Effector memory CD8-positive, alpha-beta T cell (primary cell): ENCODE measurements at places on chromosomes 7 and 10.
A peak's percentile ranks its signal among the peaks of the same experiment; 100 is the strongest.

DNA sequence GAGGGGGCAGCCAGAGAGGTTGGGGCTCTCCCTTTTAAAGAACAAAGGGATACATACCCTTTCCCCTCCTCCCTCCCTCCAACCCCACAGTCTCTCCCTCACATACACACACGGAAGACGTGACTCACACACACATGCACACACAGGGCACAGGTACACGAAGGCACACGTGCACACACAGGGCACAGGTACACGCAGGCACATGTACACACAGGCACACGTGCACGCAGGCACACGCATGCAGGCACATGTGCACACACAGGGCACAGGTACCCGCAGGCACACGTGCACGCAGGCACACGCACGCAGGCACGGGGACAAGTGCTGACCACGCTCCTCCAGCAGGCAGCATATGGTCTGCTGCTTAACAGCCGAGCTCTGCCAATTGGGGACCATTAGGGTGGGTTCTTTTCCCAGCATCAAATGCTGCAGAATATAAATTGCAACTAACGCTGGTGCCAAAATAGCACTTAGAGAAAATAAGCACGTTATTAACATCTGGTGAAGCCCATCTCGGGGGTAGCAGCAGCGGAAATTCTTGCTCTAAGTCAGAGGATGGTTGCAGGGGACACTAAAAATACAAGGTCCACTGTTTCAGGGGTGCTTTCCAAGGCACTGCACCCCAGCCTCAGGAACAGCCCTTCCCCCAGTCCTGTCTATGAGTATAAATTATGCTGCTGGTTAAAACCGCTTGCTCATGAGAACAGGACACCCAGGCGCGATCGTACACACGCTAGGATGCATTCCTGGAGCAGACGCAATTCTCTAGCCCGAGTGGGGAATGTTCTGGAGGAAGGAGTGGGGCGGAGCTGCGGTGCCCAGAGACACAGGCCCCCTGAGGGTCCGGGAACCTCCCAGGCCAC lies 55.2 kb upstream of the TNRC18 start:
- DNase-seq: no peak

DNA sequence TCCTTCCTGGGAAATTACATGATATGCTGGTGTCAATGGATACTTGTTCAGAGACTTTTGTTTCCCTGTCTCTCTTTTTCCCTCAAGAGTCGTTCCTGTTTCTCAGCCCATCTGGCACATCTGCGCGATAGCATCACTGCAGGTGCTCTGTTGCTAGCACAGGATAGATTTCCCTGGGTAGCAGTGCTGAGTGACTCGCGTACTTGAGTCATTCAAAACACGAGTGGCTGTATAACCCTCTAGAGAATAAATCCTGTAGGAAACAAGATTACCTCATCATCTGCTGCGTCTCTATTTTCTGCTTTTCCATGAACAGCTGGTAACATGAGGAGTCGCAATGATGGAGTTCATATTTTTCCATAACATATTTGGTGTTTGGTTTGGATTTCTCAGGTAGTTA lies 452.0 kb upstream of the FZD8 start:
- no peak for DNase-seq

- no peak for DNase-seq
Measured at GRCh38 chr10:124619802-124620490, 124.2 kb downstream of the FAM53B start.

- DNase-seq: no peak
Measured at GRCh38 chr10:79561257-79561656, 1.1 kb upstream of the SFTPA2 start.

DNA sequence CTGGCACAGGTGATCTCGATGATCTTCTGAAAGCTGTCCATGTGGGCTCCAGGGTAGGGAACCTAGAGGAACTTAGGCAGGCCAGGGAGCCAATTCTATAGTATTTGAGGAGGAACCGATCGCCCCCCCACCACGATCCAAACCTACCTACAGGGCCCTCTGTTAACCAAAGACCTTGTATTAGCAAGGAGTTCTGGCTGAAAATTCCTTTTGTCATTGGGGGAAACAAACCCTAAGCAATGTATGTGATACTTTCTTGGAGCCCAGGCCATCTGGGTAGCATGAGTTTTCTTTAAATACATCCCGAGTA lies 62.1 kb downstream of the CHN2 start:
- no peak for DNase-seq

GRCh38 chr7:108419961-108420908 lies 36.0 kb downstream of the NRCAM start:
- no peak for DNase-seq

DNA sequence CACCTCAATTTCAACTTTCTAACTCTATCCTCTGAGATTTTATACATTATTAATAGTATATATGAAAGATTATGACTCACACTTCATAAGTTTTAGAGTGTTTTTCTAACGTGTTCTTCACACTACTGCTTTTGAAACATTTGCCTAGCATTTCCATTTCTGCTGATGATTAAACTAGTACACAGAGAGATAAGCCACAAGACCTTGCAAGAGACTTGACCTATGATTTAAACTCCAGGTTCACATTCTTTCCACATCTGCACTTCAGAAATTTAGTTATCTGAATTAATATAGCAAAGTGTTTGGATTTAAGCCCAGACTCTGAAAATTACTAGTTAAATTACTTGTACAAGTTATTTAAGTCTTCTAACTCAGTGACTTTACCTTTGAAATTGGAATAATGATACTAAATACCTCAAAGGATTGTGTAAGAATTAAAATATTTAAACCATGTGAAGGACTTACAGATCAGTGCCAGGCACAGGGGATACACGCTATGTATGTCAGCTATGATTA lies 66.6 kb downstream of the PCLO start:
- no peak for DNase-seq

DNA sequence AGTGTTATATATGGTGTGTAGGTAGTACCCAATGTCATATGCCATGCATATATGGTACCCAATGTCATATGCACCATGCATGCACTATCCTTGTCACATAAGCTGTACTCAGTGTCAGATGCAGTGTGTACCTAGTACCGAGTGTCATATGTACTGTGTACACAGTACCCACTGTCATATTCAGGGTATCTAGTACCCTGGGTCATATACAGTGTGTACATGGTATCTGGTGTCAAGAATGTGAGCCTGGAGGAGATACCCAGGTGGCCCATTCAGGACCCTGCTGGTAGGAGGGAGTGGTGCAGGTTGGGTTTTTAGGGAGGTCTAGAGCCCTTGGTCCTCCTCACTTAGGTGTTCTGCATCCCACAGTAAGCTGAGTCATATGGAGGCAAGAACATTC lies 1.8 kb downstream of the ZMYND11 start:
- peak; percentile 27 for DNase-seq
